Left lobe of liver (tissue), 2 donors: ENCODE measurements at places on chromosomes 4 and X. TPM values are rescaled to one million over a fixed set of nuclear protein-coding genes. Genes with fewer than 3 reads are reported as not detected.

CT45A10 gene
- 0.45 TPM for total RNA-seq

DNA sequence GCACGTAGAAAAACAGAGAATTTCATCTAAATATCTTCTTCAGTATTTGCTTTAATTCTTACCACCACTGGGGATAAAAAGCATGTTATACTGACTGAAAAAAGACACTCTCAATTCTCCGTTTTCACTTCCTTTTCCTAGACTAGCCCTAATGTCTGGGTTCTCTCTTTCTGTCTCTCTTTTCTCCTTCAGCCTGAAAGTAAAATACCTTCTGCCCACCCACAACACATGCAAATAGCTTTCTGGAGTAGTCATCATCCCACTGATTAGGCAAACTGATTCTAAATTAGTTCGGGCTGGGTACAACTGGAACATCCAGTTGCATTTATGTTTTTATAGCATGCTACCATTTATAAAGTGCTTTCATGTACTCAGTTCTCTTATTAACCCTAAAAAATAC lies 142.4 kb upstream of the ANKRD50 start:
- no peak for DNase-seq

- DNase-seq = no peak
These were observed 53.0 kb downstream of the MAPK10 start for GRCh38 chr4:86306816-86307215.

DNA sequence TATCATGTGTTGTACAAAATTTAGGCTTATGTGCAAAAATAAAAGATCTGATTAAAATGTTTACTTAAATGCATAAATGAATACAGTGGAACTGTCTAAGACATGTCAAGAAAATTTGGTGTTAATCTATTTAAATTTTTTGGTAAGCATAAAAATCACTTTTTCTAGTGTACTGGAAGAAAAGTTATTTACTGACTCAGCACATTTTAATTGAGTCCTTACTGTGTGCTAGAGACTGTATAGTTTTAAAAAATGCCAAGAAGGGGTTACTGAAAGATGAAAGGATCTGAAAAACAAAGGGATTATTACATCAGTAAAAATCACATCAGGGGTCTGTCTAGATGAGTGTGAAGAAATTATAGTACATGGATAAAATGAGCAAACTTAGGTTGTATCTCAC lies 60.6 kb downstream of the RAPGEF2 start:
- DNase-seq = no peak
